ENCODE measurements at places on chromosomes 1 and 21.

DNA sequence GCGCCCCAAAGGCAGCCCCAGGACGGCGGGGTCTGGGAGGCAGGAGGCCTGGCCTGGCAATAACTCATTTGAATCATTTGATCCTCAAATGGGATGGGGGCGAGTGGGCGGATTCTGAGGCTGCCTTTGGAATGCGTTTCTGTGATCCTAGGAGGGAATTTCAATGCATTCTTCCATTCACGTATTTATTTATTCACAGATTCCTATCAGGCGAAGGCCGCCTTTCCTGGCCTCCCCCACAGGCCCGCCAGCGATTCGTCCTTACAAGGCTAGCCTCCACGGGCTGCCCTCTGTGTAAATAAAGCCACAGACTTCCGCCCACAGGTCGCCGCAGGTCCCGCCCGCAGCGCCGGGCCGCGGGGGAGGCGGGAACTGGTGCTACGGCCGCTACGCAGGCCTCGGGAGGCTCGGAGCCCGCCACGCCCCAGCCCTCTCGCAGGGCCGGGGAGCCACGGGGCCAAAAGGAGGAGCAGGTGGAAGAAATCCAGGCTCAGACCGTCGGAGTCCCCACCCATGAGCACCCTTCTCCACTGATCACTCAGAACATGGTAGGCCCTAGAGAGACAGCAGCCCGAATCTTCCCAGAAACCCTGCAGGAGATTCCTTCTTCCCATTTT is 31.3 kb upstream of the JUN start:
- peak; percentile 35 for DNase-seq

DNA sequence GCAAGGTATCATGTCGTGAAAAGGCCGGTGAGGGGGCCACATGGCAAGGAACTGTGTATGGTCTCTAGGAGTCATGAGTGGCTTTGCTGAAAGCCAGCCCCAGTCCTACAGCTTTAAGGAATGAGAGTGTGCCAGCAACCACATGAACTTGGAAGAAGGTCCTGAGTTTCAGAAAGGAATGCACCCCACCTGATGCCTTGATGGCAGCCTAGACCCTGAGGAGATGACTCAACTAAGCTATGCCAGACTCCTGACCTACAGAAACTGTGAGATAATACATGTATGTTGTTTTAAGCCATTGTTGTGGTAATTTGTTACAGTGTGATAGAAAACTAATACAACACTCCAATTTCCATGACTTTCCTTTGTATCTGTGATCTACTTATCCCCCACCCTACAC is 33.5 kb upstream of the AKT3 start:
- no peak for DNase-seq

- DNase-seq: no peak
Observed at GRCh38 chr21:28458446-28458845, 534.2 kb downstream of the LTN1 start.

DNA sequence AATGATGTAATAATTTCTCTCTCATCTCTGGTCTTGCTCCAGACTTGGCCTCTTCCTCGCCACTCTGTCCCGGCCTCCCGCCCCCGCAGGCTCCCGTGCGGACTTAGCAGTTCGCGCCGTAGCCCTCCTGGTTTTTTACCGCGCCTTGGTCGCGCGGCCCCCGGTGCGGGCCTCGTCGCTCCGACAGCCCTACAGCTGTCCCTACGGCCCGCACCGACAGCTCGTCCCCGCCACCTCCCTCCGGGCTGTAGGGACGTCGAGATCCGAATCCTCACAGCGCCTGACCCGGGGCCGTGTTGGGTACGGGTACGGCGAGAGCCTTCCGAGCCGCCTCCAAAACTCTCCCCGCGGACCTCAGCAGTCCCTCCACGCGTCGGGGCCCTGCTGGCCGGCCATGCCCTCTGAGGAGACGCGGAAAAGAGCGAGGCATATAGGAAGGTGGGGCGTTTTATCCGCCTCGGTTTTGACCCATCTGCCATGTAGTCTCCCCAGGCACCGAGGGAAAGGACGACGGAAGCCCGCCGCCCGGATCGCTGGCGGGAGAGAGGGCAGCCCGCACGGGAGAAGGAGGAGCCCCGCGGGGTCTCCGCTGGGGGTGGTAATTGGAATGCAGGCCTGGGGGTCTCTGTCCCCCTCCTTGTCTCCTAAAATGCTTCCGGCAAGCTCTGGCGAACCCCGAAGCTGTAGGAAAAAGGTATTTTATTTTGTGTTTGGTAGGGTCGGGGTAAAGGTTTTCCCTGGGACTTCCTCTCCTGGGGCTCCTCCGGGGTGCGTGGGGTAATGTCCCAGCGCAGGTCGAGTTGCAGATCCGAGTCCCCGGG is 3.3 kb downstream of the LHX4 start:
- no peak for DNase-seq

GRCh38 chr1:81234237-81234636 is 566.5 kb upstream of the ADGRL2 start:
- DNase-seq: no peak

- no peak for DNase-seq
Observed at GRCh38 chr1:115144176-115144575, 54.9 kb upstream of the TSPAN2 start.

DNA sequence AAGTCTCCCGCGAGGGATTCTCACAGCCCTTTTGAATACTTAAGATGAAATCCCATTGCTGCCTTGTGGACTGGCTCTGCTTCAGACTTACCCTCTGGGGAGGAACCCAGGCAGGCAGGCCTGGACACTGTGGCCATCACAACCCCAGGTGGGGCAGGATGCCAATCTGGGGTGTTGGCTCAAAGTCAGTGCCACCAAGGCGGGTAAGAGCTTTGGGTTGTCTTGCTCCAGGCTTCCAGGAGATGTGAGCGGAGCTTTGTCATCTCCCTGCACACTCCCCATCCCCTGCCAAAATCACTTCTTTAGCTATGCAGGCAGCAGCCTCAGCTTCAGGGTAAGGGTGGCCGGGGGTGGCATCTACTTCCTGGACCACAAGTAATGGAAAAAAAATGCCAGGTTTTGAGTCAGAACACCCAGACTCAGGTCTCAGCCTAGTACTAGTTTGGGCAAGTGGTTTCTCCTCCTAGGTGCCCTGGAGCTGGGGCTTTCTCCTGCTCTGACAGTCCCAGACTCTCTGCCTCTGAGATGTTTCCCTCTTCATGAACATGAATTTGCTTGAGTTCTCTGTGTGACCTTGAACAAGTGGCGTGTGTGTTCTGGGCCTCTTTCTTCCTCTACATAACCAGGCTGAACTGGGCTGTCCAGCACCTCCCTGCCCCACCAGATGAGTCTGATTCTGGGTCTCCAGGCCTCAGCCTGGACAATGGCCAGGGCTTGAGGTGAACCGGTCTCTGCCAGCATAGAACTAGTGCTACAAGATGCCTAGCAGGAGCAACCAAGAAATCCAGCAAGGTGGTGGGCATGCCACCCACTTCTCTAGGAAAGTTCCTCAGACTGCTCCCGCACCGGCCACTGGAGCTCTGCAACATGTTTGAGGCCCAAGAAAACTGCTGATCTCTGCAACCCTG is 65.4 kb downstream of the VWA5B1 start:
- no peak for DNase-seq

DNA sequence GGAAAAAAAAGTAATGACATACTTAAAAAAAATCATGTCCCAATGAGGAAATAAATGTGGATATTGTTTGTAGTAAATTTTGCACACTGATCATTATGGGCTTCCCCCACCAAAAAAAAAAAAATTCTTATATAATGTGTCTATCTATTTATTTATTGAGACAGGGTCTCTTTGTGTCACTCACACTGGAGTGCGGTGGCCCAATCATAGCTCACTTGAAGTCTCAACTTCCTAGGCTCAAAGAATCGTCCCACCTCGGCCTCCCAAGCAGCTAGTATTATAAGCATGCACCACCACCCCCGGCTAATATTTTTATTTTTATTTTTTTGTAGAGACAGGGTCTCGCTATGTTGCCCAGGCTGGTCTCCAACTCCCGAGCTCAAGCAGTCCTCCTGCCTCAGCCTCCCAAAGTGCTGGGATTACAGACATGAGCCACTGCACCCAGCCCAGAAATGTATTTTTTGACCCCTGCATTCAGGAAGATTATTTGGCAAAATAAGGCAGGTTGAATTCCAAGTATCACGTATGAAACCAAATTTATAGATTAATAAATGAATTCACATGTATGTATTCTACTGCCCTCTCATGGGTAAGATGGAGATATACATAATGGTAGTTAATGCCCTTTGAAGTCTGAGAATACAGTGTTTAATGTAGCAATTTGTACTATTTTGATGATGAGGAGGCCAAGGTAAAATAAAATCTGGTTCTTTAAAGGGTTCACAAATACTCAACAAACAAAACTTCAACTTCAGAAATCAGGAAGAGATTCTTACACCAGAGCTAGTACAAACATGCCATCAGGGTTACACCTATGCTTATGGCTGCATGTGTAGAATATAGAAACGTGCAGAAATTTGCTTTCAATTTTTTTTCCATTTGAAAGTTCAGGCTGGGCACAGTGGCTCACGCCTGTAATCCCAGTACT is 1.4 kb upstream of the DENND2C start:
- peak; percentile 10 for DNase-seq

DNA sequence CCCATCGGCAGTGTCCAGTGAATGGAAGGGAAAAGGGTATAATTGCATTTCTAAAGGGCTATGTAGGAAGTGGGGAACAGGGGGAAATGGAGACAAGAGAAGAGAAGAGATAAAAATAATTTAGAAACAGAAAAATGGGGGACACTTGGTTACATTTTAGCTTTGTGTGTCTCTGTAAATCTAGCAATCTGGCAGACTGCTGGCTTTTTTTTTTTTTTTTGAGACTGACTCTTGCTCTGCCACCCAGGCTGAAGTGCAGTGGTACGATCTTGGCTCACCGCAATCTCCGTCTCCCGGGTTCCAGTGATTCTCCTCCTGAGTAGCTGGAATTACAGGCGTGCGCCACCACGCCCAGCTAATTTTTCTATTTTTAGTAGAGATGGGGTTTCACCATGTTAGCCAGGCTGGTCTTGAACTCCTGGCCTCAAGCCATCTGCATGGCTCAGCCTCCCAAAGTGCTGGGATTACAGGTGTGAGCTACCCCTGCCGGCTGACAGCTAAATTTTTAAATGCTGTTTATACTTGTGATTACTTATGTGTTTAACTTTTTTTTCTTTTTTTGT is 53.4 kb downstream of the AGPAT3 start:
- no peak for DNase-seq

- DNase-seq: peak; percentile 25
Observed at GRCh38 chr1:16048573-16049189, 5.1 kb downstream of the CLCNKB start.

- DNase-seq: no peak
Observed at GRCh38 chr21:41183575-41183974, 15.6 kb downstream of the BACE2 start.

DNA sequence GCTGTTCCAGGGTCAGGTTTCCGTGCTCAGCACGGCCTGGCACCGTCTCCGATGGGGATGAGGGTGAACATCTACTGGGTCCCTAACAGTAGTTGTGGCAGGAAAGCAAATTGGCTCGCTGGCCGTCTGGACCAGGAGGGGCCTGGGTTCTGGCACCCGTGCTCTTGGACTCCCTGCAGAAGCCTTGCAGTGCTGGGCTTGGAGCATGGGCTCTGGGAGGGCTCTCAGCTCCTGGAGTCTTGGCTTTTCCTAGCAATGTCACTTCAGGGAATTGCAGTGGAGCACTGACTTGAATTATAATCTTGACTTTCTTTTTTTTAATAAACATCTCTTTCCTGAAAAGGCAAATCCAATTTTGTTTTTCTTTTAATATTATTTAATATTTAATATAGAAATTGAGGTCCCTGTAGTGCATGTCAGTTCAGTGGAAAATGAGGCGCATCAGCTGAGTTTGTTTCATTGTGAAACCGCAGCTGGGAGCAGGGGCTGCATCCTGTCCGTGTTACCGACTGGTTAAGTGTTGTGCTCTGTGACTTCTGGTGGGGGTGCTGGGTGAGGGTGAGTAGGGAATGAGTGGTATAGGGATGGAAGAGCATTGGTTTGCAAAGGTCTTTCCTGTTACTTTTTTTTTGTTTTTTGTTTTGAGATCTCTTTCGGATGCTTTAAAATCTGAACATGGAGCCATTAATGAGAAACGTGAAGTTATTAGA is 64.1 kb downstream of the PEX14 start:
- no peak for DNase-seq

DNA sequence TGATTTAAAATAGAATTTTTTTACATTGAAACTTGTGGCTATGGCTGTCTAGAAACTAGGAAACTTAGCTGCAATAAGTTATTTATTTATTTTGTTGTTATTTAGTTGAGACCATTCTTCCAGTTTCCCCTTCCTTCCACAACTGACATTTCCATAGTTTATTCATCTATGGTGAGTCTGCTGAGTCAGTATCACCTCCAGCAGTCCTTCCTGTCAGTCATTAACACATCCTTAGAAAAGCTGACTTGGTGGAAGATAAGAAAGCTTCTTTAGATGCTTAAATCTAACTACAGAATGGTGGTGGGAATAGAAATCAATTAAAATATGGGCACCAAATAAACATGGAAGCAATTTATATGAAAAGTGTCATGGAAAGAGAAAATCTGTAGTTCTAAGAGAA is 714.0 kb downstream of the RWDD3 start:
- DNase-seq: no peak

DNA sequence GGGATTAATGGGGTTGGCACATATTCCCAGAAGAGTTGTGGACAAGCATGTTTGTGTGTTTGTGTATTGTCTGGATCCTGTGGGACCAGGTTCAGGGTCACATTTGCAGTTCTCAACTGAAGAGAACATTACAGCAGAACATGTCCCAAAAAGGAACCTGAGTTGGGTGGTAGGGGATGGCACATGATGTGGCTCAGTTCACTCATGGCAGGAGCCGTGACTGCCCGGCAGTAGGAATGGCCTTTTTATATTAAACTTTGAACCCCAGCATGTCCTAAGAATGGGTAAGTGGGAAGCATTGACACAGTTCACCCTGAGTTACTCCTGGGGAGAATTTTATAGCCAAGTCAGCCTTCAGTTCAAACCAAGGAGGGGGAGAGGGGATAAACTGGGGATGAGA is 41.3 kb downstream of the CXADR start:
- DNase-seq: no peak

GRCh38 chr21:40060083-40060677 is 192.9 kb downstream of the PCP4 start:
- no peak for DNase-seq

- DNase-seq: no peak
Observed at GRCh38 chr1:246609632-246610031, 43.4 kb downstream of the CNST start.

GRCh38 chr21:35222541-35222941 is 173.4 kb upstream of the RUNX1 start:
- DNase-seq: no peak

GRCh38 chr1:2498648-2499047 is 22.6 kb downstream of the PLCH2 start:
- no peak for DNase-seq

- no peak for DNase-seq
Observed at GRCh38 chr1:175015243-175015642, 8.0 kb downstream of the MRPS14 start.

DNA sequence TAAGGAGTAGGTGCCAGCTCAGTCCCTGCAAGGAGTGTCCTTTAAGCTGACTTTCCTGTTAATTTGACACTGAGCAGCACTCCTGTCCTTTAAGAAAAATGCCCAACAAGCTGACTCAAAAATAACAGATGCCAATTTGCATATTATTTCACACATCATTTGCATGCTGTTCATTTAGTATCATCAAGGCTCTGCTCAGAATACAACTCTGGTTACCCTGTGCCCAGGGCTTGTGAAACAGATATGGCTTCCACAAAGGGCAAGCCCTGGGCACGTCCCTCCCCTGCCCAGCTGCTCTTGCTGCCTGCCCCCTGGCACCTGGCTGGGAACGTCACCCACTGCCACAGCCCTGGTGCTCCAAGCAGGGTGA is 10.3 kb downstream of the KCNN3 start:
- DNase-seq: no peak

GRCh38 chr1:6700853-6701436 is 671 bp downstream of the DNAJC11 start:
- DNase-seq: no peak

Data from hematopoietic multipotent progenitor cell treated with erythropoietin and hydrocortisone succinate and interleukin-3 and kit ligand, for 15 days (in vitro differentiated cells).